AG08396 (cell line): ENCODE measurements at places on chromosomes 5 and 9.

DNA sequence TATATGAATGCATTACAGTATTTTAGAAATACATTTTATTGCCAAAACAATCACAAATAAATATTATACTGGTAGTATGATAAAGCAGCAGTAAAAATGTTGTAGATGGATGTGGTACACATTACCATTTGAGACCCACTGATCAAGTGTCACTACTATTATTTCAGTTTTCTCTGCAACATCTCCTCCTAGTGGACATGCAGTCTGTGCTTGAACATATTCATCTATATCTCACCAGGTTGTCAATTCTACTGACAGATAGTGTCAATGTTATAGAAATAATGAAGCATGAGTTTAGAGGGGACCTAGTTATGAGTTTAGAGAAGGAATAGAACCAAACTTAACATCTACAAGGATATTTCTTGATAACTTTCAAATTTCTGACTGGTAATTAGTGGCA is 39.2 kb upstream of the ELOVL7 start:
- peak; percentile 10 for DNase-seq

DNA sequence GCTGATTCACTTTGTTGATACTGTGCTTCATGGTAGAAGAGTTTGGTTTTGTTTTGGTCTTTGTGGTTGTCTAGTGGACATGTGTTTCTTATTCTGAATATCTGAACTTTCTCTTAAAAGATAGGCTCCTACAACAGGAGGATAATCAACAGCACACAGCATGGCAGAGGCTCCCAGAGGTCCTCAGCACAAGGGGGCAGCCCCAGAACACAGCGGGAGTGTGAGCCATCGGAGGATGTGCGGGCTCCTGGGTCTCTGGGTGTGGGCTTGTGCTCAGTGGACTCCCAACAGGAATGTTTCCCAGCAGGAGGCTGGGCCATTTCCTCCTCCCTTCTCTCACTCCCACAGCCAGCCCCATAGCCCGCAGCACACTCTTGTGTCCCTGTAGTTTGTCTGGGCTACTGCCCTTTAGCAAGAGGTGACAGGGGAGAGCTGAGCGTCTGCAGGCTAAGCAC is 164.3 kb upstream of the OTULINL start:
- no peak for DNase-seq

DNA sequence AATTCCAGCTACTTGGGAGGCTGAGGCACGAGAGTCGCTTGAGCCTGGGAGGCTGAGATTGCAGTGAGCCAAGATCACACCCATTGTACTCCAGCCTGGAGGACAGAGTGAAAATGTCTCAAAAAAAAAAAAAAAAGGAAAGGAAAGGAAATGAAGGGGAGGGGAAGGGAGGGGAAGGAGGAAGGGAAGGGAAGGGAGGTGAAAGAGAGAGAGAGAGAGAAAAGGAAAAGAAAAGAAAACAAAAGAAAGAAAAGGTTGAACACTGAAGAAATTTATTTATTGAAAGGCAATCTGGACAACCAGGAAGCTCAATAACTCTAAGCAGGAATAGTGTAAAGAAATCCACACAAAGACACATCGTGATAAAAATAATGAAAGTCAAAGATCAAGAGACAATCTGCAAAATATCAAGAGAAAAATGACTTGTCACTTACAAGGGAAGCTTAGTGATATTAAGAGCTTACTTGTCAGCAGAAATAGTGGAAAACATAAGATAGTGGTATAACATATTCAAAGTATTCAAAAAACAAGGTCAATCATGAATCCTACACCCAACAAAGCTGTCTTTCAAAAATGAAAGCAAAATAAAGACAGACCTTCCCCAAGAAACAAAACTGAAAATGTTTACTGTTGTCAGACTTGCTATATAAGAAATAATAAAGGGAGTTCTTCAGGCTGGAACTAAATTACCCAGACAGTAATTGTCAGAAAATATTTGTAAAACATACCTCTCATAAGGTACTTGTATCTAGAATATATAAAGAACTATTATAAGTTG is 10.9 kb upstream of the RIMOC1 start:
- no peak for DNase-seq

GRCh38 chr9:127444283-127444920 is 6.8 kb downstream of the RPL12 start:
- DNase-seq = no peak

DNA sequence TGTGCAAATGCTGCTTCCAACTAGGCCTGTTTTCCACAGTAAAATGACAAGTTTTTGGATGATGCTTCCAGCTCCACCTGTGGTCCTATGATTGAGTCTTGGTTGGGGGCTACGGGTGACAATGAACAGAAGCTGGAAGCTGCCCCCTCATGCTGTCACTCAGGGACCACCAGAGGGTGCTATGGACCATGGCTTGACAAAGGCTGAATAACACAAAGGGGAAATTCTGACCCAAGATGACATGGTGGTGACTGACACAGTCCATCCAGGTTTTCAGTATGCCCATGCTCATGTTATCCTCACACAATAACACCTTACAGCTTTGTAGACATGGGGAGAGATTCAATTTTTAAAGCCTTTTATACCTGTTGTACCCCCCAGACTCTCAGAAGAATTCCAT is 23.9 kb upstream of the SAP30L start:
- no peak for DNase-seq
